ENCODE measurements at places on chromosomes 3 and 15.

DNA sequence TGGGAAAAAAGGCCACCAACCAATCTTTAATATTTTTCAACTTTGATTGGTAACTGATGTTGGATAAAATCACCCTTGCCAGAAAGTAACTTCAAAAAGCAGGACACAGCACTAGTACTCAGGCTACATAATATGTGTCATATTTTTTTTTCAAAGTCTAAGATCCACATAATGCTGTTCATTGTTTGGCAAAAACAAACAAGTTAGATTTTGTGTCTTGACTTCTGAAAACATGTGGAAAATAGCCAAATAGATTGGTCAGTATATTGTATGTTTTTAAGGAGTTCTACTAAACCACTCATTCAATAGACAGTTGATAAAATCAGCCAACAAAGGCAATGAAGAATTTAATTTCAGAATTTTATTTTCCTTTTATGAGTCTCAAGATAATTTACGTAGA lies 111.7 kb upstream of the CCDC54 start:
- DNase-seq: no peak

DNA sequence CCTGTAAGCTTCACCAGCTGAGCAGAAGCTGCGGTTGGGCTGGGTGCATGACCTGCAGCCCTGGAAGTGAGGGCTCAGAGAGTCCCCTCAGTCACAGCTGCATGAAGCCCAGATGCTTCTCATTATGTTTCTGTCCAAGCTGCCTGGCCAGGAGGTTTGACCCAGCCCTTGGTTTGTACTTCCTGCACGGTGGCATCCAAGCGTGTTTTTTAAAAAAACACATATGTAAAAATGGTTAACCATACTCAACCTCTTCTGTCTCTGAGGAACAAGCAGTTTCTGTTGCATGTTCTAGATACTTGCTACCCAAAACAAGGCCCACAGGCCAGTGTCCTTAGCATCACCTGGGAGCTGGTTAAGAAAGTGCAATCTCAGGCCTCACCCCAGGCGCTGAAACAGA lies 76.0 kb upstream of the ATP10A start:
- DNase-seq: no peak

DNA sequence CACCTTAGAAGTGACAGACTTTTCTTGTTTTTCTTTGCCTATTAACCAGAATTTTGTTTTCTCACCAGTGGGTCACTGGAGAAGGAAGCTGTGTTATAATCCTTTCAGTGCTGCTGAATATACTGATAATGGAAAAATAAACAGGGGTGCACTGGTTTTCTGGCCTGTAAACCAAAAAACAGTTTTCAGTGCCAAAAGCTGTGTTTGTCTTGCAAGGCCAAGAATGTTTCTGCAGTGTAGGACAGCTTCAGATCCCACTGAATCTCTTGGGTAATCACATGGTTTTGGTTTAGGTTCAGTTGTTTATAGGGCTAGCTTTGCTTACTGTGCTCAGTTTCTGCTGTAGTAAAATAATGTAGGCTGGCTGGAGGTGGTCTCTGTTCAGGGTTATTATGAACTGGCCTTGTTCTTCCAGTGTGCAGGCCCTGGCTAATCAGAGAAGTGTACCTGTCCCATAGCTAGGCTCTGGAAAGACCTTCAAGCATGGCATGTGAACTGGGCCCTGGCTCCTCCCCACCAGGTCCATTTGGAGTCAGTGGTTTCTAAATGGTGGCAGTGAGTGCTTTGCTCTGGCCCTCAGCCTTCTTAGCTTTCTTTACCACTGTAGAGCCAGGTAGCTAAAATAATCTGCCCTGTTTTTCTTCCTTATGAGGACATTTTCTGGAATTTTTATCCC lies 18.7 kb downstream of the PDE8A start:
- no peak for DNase-seq

DNA sequence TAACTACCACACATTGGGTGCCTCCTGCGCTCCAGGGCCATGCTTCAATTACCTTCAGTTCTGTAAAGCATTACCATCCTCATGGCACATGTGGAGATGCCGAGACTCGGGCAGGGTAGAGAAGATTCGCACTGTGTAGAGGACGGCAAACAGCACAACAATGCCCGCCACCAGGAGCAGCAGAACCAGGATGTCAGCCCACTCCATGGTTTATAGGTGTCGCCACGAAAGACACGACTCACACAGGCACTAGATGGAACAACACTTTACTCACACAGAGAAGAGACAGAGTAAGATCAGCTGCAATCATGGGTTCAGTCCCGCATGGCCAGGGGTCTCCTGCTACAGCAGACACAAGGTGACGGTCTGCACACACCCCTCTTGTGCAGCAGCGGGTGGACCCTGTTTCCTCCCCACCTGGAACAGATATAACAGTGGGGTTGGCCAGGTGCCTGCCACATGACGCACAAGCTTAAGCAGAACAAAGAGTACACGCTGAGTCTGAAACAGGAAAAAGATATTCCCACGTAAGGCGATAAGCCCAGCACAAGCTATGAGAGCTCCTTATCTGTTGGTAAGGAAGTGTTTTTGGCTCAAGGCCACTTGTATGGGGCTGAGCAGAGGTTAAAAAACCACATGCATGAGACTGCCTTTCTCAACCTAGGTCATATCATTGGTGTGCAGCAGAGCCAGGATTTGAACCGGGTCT lies 2.5 kb upstream of the TBC1D21 start:
- peak; percentile 20 for DNase-seq

- DNase-seq: peak; percentile 5
Observed at GRCh38 chr15:26087881-26088280, 224.8 kb upstream of the ATP10A start.

GRCh38 chr15:31305375-31305774 lies 21.3 kb upstream of the KLF13 start:
- DNase-seq: no peak

DNA sequence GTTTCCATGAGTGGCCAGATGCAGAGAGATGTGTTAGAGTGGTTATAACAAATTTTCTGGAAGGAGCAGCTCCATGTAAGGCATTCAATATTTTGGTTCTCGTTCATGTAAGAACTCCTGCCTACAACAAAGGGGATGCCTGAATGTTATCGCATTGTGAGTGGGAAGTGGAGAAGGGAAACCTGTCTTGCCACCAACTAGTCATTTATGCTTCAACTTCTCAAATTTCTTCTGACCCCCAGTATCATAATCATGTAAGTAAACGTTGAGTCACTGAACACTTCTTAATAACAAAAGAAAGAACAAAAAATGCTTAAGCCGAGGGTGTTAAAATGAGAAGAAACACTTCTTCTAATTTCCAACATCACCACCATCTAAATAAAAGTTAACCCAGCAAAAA lies 62.0 kb upstream of the MRPL3 start:
- DNase-seq: peak; percentile 50

DNA sequence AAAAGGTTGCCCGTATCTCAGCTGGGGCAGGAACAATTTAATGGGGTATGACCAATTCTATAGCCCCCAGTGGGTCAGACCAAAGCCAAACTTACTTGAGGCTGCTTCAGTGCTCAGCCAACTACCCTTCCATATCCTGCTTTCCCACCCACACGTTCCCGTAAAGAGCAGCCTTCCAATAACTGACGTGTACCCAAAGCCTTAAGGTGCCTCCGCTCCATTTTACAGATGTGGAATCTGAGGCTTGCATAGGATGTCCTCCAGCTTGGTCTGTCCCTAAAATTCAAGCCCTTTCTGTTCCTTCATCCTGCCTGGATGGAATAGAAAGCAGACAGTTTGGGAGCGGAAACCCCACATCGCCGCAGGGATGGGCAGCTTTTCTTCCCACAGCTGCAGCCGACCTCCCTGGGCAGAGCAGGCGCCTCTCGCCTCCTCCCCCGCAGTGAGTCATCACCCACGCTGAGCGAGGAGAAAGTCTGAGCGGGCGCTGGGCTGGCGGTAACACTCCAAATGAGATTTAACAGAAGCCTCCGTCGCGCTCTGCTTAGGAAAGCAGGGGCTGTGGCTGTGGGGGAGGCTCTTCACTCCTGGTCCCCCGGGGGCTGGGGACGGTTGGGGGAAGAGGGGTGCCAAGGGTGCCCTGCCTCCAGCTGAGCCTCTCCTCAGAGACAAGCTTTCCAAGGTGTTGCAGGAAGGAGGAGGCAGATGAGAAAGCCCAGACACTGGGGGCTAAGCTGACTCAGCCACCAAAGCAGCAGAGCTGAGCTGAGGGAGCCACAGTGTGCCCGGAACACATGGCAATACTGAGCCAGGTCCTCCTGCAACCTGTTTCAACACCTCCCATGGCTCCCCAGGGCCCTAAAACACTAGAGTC lies 57.8 kb upstream of the HRH1 start:
- DNase-seq: peak; percentile 91

DNA sequence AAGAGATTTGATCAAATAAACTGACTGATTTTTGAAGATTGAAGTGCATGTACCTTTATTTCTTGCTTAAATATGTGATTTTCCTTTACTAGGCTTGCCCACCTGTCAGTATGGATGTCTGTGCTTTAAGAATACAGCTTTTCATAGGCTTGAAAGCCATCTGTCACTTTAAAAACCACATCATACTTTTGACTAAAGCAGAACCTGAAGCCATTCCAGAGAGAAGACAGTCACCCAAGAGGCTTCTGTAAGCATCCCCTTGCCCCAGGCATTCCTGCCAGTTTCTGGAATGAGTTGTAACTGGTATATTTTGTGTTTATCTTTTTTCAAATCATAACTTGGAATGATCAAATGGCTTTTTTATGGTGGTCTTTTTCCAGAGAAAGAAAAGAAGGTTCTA lies 24.0 kb downstream of the HPS3 start:
- DNase-seq: peak; percentile 29

DNA sequence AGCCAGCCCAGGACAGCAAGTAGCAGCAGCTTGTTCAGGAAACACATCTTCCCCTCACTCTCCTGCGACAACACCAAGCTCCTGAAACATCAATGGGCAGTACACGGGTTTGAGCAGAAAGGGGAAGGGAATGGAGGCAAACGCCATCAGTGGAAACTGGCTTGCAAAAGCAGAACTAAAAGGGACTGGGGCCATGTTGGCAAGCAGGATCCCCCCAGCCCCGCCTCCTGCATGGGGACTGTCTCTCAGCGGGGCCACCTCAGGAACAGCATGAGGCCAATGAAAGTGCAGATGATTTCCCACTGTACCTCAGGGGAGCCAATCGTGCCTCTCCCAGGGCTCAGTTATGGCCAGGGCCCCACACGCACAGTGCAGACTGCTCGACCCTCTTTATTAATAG lies 6.8 kb downstream of the CDAN1 start:
- DNase-seq: no peak

GRCh38 chr15:60982249-60982910 lies 246.7 kb downstream of the RORA start:
- no peak for DNase-seq

DNA sequence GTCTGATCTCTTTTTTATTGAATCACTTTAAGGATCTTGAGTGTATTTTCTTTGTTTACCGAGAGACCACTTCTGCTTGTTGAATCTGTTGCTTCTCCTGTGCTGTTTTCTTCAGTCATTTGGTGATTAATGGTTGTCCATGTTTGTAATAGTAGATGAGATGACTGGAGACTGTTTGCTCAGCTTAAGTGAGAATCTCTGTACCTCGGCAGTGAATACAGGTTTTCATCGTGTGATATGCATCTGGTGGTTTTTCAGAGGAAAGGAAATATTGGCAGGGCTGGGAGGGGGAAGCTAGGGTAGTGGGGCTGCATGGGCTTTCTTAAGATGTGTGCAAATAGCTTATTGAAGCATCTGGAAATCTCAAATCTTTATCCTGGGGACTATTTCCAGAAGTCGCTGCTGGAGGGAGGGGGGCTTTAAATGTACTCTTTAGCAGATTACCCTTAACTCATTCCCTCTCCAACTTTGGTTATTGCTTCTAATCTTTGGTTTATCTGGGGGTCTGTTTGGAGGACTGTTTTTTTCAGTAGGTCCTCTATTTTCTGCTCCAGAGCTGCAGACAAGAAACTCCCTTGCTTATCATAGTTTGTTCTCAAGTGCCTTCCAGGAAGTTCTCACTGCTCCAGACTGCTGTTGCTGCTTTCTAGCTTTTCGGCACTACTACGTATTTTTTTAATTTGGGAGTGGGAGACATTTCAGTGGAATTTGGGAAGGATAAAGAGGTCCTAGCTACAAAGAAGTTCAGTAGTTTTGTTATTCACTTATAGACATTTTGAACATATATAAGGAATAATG lies 19.4 kb downstream of the CMTM8 start:
- no peak for DNase-seq

- DNase-seq: peak; percentile 9
Observed at GRCh38 chr3:169657351-169658124, 6.0 kb downstream of the MECOM start.

DNA sequence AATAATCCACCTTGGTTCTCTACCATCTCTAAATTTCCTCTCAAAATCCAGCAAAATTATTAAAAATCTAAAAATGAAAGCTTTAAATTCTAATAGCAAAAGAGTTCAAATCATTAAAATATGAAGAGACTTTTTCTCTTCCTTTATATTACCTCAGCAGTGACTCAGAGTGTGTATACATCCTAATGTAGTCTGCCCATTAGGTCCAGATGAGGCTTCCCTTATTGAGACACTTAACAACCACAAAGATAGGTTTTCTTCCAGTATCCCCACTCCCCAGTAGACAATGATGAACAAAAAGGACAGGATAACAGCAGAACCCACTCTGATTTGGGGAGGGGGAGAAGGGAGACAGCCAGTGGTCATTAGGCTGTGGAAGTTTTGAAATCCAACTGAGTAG lies 61.5 kb upstream of the DCBLD2 start:
- peak; percentile 72 for DNase-seq

DNA sequence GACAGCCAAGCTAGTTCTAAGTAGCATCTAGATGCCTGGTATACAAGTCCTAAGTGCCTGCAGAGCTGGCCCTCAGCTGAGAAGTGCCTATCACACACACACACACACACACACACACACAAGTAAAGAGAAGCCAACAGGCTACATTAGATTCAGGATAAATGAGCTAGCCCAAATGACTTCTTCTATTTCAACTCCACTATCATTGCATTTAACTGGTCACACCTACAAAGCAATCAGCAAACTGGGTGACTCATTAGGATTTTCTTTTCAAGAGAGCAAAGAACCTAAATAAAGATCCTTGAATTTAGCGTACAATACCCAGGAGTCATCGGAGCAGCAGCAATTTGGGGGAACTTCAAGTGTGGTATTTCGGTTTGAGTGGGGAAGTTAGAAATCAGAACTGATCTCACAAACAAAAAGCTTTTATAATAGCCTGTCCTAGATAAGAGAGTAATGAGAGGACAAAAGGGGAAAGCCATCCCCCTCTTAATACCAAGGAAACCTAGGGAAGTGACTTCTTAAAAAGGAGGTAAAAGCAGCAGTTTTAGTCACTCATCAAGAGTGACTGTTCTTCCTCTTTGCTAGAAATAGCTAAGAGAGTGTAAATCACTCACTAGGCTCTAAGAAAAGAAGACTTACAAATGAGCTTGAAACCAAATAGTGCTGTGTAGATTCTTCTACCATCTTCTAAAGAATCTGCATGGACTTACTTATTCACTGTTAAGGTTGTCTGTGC lies 112.7 kb downstream of the TNIK start:
- peak; percentile 60 for DNase-seq

- DNase-seq: peak; percentile 44
Observed at GRCh38 chr3:98980915-98981596, 79.6 kb upstream of the DCBLD2 start.

GRCh38 chr15:46854564-46854963 lies 862.7 kb upstream of the SEMA6D start:
- DNase-seq: no peak
